ENCODE measurements at places on chromosomes 7 and 10.

- DNase-seq: no peak
Measured at GRCh38 chr10:131928248-131929095, 27.7 kb downstream of the PPP2R2D start.

DNA sequence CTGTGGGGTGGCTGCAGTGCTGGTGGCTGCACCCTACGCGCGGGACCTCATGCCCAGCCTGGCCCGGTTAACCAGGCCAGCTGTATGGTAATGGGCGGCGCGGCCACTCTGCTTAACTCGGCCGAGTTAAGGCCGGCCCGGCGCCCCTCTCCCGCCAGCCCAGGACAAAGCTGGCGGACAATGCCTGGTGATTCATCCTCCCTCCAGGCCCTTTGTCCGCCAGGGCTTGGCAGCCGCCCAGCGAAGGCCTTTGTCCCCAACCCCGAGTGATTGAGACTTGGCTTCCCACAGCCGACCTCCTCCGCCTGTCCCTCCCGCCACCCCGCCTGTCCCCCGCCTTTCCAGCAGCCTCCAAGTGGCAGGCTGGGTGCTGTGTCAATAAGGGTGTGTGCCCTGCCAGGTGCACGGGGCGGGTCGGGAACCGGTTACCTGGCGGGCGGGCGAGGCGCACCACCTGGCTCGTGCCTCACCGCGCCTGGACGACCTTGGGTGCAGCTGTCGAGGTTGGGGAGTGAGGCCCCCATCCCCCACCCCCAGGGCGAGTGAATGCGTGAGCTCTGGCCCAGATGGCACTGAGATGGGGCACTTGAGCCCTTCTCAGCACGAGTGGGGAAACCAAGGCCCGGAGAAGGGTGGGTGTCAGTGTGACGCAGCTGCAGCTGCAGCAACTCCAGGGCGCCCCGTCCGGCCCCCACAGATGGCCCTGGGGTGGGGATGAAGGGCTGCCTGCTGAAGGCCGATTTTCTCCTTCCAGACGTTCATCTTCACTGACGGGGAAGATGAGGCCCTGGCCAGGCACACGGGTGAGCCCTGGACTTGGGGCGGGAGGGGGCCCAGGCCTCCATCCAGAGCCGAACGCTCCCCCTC is 4.6 kb downstream of the LFNG start:
- DNase-seq: peak; percentile 65

GRCh38 chr7:142053988-142054387 is 57.5 kb upstream of the MGAM2 start:
- no peak for DNase-seq

GRCh38 chr7:1540776-1541271 is 10.3 kb downstream of the MAFK start:
- DNase-seq: no peak

DNA sequence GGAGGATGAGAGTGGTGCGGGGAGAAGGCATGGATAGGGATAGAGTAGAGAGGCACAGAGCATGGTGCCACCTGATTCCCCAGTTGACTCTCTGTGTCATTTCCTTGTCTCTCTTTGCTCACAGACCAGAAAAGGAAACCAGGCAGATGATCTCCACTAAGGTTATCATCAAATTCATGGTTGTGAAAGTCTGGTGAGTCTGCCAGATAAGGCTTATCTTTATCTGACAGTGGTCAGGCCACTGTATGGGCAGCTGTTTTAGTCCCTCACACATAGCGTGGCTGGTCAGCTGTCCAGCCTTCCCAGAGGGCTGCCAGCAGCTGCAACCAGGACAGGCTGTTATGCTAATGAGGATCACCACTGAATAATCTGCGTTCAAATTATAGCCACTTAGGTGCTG is 99.0 kb downstream of the ADRA2A start:
- no peak for DNase-seq

DNA sequence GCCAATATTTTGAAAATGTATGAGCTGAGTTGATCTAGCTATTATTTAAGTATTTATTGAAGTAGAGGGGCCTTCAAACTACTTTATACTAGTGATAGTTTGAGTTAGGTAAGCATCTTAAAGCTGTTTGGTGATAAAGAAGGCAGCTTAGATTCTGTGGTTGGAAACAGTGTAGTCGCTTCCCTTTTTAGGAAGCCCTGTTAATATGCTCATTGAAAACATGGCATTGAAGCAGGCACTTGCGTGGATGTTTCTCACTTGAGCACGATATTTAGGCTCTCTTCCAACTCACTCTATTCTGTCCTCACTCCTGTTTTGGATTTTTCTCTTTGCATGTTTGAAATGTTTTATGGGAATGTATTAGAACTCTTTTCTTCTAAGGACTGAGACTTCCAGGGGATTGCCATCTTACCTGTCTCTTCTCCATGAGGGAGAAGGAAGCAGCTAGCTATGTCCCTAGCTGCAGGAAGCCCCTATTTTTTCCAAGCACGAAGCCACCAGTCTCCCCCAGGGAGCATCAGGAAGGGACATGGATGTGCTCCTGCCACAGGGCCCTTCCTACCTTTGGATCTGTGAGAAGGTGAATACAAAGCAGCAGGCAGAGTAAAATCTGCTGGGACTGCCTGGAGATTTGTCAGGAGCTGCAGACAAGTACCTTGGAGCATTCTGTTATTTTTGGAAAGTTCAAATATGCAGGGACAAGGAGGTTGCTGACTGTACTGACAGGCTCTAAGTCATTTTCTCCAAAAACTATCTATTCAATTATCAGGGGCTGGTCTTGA is 22.0 kb upstream of the BMPR1A start:
- DNase-seq: no peak

DNA sequence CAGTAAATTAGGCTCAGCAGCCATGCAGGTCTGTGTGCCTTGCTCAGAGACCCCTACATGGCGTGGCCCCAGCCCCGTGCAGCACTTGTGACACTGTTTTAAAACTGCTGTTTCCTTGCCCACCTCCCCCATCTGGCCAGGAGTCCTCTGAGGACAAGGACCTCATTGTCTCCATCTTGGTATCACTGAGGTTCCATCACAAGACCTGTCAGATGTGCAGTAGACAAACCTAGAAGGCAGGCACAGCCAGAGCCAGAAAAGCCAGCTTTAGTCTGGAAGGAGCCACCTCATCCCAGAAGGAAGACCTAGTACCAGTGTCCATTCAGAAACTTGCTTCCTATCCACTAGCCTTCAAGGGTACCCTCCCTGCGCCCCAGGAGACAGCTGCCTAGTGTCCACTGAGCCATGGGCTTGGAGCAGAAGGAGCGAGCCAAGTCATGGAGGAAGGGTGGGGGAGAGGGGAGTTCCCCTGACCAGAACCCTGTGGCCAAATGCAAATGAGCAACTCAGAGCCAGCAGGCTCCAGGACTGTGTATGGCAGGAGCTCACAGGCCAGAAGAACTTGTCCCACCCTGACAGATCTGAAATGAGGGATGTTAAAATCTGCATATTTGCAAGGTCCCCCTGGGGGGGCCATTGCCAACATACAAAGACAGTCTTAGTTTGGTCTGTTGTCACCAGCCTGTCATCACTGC is 176.1 kb downstream of the SH3PXD2A start:
- DNase-seq: no peak

DNA sequence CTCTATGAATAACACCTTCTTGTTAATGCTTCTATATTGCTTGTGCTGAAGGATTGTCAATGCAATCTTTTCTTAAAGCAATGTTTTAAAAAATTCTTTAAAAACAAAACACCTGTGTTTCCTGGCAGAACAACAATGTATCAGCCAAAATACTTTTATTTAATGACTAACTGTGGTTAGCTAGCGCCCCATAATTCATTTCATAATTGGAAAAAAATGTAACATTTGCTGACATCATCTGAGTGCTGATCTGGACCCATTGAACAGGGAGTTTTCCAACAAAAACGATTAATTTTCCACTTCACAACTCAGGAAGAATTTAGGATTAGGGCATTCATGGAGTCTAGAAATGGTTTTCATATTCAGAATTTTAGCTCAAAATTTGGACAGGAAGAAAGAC is 137.6 kb upstream of the CDK6 start:
- peak; percentile 6 for DNase-seq

- DNase-seq: no peak
Measured at GRCh38 chr7:1755783-1756625, 85.9 kb downstream of the ELFN1 start.

DNA sequence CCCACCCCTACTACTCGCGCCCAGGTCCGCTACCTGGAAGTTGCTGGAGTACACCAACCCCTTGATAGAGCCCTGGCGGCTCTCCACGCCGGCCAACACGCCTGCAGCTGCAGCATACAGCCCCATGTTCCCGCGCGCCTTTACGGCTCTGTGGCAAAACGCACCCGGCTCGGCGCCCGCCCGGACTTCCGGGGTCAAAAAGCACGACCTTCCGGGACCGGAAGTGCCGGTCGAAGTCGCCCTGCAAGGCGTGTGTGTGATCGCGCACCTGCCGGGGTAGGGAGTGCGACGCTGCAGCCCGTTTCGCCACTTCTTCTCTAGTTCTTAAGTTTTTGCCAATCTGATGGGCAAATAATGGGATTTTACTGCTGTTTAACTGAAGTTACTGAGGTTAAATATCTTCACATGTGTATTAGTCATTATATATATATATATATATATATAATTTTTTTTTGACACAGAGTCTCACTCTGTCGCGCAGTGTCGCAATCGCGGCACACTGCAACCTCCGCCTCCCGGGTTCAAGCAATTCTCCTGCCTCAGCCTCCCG is at the start of gene NSUN5:
NSUN5 (minus strand) TSS at position 162 of the 550 bp plus-strand sequence; CDS start at position 126, 36 bp downstream.
- peak; percentile 43 for DNase-seq

DNA sequence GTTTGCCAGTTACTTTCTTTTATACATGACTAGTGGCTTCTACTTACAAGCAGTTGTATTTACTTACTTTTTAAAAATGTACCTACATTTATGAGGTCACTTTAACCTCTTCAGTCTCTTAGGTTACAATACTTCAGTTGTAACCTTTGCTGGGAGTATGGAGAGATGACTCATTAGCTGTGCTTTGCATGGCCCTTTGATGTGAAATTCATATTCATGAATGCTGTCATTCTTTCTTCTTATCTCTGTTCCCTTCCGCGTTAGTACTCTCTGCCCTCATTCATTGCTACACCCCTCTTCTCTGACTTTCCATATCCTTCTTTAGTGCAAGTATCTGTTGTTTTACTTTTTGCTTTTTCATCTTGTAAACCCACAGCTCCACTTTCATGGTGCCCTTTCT is 164.3 kb downstream of the BMPER start:
- peak; percentile 29 for DNase-seq

Data from HFFc6 (cell line).